ENCODE measurements at places on chromosomes 3 and 15.

GRCh38 chr15:49865925-49866757 lies 245.3 kb downstream of the DTWD1 start:
- no peak for ATAC-seq

DNA sequence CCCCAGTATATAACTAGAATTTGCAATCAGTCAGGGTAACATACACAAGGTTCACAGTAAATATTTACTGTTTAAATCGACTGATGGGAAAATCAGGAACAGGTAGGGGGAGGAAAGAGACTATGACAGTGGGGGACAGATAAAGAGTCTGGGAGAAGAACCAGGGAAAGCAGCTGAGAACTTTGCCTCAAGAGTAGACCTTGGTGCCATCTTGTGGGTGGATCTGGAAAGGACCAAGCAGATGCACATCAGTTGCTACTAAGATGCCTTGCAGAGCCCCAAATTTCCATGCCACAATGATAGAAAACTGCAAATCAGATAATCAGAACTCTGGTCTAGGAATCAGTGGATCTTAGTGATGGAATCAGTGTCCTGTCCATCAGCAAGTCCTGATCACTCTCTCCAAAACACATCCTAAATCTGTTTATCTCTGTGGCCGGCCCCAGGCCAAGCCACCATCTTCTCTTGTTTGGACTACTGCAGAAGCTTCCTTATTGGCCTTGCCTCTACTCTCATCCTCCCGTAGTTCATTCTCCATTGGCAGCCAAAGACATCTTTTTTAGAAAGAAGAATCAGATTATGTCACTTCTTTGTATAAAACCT lies 62.7 kb downstream of the PDE8A start:
- ATAC-seq, result peak; percentile 88

DNA sequence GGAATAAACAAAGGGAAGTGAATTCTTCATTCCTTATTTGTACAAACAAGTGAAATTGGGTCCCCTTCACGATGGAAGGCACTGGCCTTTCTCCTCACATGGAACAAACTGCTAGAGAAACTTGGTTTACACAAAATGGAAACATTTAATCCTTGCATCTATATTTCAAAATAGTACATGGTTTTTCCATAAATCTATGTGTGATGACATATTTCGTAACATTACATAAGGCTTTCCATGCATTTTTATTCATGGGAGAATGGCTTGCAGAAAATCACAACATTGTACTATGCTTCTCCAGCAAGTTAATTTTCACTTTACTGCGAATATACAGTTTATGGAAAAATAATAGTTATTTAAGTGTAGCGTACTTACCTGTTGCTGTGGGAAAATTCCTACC lies 81.0 kb upstream of the CDIN1 start:
- no peak for ATAC-seq

- no peak for ATAC-seq
These were observed 226.0 kb upstream of the GOLGA6L4 start for GRCh38 chr15:84009616-84010015.

DNA sequence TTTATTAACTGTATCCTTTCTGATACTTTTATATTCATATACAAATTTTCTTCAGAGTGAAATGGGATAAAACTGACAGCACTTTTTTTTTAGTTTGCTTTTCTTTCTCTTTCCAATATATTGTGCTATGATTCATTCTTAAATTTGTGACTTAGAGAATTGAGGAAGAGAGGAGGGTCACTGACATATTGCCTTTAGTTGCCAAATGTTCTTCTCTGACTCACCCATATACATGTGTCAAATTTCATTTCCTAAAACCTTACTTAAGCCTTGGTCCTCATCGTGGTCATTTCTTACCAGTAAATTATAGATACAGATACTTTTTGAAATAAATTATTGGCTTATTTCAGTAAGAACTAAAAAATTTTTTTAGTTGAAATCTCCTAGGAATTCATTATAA lies 53.9 kb downstream of the CLASP2 start:
- ATAC-seq, result peak; percentile 67

DNA sequence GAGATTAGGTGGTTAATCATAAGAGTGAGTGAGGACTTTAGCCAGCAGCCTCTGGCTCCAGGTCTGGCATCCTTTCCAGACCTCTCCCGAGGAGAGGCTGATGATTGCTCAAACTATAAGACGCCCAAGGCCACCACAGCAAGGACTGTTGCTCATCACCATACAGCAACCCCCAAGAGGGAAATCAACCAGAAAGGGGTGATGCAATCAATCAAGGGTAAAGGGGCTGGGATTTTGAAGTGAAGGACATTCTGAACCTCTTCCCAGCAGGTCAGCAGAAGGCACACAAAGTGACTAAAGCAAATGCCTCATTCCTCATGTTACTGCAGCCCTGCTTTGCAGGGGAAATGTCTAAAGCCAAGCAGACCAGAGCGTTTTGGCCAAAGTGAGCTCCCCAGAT lies 247.3 kb upstream of the IGF1R start:
- ATAC-seq, result no peak

GRCh38 chr3:57827757-57828156 lies 71.6 kb downstream of the SLMAP start:
- no peak for ATAC-seq

- ATAC-seq, result no peak
These were observed 261.2 kb upstream of the LRRFIP2 start for GRCh38 chr3:37435572-37435971.

DNA sequence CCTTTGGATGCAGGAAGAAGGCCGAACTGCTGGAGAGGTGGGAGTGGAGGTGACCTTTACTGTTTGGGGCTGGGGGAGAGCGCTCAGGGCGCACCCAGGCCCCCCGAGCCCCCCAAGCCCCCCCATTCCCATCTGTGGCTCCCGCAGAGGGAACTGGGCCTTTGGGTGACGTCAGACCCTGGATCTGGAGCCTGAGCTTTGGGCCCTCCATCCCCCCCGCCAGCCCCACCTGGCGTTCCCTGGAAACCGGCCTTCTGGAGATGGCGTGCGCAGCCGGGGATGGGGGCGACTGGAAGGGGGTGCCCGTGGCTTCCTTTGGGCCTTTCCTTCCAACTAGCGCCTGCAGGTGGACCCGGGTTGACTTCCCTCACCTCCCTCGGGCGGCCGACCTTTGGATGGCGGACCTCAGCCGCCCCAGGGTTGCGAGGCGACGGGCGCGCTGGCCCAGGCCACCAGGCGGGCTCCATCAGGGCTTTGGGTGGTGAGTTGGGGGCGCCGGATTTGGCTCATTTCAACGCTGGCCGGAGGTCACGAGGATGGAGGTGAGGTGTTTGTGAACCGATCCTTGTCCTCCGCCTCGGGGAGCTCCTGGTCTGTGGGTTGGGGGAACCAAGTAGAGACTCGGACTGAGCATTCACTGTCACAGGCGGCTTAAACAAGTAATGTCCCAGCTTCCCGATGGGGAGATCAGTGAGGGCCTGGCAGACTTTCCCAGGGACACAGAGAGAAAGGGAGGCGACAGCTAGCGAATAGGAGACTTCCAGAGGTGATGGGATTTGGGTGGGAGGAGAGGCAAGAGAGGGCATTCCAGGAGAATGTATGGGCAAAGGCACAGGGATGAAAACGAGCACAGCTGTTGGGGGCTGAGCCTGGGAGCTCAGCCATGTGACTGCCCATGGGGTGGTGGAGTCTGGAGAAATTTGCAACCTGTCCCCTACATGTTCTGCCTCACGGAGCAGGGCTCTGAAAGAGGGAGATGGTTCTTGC lies 709 bp downstream of the SCAMP5 start:
- peak; percentile 54 for ATAC-seq

- no peak for ATAC-seq
These were observed 19.6 kb upstream of the DGKG start for GRCh38 chr3:186381424-186382216.

Measured in SK-N-SH treated with all-trans-retinoic acid at 6 μM for 48 hours (cell line).